ENCODE measurements at places on chromosomes 11 and 22.

DNA sequence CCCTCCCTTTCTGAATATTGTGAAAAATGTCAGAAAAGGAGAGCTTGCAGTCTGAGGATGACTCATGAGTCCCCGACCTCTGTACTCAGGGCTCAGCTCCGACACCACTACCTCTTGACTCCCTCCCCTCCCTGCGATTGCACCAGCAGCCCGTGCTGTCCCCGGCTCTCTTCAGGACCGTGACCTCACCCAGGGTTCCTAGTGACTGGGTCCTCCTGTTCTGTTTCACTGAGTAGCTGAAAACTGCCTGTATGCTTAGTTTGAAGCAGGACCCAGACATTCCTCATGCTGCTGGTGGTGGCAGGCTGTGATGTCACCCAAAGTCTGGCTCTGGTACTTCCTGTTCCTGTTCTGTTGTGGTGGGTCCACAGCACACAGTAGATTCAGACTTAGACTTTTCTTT is 11.7 kb downstream of the PHRF1 start:
- no peak for DNase-seq

GRCh38 chr11:116933961-116934360 is 96.5 kb upstream of the APOA1 start:
- DNase-seq = no peak

DNA sequence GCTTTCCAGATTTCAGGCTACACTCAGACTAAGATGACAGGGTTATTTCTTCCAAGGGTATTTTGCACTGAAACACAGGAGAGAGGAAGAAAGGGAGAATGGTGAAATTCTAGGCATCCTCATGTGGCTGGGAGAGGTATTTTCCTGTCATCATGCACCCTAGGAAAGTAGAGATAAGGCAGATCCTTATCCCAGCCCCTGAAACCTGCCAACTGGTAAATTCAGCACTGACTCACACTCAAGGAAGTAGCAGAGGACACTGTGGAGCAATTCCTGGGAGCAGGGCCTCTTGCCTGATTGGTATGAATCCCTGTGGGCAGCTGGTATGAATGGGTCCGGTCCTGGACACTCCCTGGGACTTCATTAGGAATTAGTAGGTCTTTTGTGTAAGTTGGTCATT is 37.6 kb upstream of the SLC5A1 start:
- DNase-seq = no peak

DNA sequence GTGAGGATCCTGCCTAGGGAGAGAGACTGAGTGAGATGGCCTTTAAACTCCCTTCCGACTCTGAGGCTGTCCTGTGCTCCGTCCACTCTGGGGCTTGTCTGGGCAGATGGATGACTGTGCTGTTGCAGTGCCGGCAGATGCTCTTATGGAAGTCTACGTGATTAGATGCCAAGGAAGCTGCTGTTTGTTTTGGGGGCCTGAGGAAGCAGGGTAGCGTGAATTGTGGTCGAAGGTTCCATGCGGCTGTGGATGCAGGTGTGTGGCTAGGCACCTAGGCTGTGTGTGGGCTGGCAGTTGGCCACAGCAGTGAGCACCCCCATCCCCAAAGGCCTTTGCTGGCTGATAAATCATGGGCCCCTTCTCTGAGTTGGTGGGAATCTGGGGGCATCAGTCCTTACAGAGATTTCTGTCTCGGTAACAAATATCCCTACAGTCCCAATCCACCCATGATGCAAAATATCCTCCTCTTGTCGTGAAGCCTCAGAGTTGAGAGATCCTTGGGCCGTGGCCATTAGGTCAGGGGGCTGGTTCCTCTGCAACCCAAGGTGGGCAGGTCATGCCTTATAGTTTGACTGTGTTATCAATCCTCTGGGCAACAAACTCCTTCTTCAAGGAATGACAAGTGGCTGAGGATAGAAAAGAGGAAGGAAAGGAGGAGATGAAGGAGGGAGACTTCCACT is 31.2 kb downstream of the AMPD3 start:
- no peak for DNase-seq

DNA sequence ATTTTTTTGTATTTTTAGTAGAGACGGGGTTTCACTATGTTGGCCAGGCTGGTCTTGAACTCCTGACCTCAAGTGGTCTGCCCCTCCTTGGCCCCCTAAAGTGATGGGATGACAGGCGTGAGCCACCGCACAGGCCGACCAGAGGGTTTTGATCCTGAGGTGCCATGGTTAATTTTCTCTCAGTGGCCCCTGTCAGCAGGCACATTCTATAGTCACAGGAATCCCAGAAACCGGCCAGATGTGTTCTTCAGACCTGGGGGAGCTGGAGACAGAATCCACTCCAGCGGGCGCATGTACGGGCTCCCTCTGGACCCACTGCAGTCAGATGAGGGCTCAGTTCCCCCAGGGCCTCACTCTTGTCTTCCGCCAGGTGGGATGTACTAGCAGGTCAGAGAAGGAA is 17.0 kb downstream of the IGLL1 start:
- DNase-seq = no peak

- peak; percentile 71 for DNase-seq
Observed at GRCh38 chr22:46052801-46053562, 76.0 kb upstream of the WNT7B start.

GRCh38 chr22:26238596-26238995 is 69.3 kb downstream of the SEZ6L start:
- DNase-seq = no peak

- no peak for DNase-seq
Observed at GRCh38 chr11:102226702-102227490, 90.4 kb upstream of the BIRC3 start.

DNA sequence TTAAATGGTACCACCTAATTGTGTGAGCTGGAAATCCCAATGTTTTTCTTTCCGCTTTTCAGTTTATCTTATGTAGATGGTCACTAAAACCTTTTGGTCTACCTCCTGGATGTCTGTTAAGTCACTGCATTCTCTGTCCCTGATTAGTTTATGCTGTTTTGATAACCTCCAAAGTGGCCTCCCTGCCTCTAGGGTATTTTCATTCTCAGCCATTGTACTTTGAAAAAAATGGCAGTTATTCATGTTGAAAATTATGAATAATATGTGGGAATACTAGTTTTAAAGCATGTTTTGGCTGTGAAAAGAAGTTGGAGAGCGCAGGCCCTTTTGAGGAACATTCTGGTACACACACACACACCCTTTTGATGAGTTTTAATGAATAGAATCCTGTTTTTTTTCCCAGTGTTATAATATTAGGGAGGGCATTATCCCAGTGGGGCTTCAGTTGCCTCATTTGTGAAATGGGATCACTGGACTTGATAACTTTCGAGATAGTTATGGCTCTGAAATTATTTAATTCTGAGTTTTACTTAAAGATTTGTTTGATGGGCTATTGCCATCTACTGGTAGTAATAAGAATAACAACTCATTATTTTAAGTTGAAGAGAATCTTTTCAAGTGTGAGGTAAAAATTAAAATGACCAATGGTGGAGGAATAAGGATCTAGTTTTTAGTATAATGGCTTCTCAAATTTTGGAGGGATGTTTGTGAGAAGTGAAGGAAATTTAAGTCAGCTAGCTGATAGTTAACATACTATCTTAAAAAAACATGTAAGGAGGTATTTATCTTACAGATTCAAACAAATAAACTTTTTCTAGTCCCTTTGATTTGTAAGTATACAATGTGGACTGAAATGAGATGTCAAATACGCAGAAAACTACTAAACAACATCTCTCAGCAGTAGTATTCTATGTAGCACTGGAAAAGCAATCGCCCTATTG is 3.9 kb downstream of the FDX1 start:
- DNase-seq = no peak

DNA sequence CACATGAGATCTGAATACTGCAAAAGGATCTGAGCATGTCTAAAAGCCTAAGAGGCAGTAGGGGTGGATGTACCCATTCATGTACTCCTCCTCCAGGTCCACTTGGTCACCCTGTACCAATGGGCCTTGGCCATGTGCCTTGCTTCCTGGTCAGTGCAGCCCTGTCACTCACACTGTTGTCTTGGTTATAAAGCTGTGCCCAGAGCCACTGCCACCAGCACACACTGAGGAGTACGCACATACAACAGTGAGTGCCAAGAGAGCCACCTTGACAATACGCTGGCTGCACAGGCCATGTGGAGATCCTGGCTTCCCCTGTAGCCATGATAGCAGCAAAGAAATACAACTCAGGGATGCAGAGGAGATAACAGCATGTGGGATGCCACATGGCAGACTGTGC is 96.4 kb upstream of the LDLRAD3 start:
- no peak for DNase-seq

DNA sequence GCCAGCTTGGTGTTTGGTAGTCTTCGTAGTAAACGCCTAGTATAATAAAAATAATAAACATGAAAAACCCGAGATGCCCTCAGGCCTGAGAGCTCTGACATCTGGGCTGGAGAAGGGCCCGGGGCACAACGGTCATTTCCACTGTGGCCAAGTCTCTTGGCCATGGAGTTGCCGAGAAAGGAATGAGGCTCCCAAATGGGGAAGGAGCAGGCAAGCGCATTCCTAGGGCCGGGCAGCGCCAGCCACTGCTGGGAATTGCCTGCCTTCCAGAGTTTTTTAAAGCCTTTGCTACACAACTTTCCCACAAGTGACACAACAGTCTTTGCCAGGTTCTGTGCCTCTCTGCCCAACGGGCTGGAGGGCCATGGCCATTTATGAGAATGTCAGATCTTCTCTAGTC is 103.4 kb downstream of the NAV2 start:
- no peak for DNase-seq

DNA sequence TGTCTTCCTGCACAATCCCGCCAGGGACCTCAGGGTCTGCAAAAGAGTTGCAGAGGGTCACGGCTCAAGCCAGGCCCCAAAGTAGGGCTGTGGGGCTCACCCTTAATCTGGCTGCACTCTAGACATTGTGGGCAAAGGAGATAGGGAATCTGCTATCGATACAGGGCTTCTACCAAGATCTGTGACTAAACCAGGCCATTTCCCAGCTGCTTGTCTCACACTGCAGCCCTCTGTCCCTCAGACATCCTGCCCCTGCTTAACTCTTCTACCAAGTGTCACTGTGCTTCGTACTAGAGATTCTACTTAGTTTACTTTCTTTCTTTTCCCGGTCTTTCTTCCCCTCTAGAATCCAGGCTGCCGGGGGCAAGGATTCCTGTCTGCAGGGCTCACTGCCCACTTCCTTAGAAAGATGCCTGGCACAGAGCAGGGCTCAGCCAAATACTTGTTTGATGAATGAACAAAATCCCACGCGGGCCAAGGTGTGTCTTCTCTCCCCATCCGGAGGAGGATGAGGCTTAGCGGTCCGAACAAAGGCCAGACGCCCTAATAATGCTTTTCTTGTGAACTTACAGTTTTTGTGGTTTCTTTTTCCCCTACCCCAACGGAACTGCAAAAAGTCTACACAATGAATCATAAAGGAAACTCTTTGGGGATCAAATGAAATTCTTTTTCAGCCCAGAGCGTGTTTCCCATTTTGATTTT is 61.3 kb upstream of the ANO1 start:
- DNase-seq = no peak

DNA sequence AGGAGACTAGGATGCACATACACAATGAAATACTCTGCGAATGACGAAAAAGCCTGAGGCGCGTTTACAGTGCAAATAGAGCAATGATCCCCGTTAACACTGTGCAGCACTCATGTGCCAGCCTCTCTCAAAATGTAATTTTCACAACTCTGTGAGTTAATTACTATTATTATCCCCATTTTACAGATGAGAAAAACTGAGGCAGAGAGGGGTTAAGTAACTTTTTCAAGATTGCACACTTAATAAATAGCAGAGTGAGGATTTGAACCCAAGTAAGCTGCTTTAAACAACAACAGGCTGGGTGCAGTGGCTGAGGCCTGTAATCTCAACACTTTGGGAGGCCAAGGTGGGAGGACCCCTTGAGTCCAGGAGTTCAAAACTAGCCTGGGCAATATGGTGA is 21.6 kb upstream of the SYT12 start:
- no peak for DNase-seq

- DNase-seq = no peak
Observed at GRCh38 chr22:36594569-36594968, 65.6 kb upstream of the EIF3D start.

GRCh38 chr22:44975427-44976262 is 34.2 kb downstream of the PHF21B start:
- DNase-seq = peak; percentile 52

DNA sequence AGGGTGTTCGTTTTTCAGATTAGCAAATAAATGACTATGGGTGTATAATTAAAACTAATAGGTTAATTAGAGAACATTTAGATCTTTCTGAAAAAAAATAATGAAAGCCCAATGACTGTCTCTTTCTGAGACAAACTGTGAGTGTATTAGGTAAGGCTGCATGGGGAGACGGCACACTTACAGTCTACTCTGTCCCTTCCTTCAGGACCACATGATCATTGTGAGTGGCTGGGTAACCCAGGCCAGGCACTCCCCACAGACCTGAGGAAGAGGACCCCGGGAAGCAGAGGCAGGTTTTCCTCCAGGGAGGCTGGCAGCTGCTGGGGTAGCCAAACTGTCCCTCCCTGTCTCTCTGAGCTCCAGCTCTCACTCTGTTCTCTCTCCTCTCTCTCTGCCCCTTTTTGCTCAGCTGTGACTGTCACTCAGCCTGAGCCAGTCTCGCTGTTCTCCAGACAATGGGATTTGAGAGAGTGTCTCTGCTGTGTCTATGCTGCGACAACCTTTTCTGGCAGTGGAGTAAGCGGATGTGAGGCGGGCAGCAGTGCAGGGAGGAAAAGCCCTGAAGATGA is 83.1 kb upstream of the NCAM1 start:
- DNase-seq = no peak

DNA sequence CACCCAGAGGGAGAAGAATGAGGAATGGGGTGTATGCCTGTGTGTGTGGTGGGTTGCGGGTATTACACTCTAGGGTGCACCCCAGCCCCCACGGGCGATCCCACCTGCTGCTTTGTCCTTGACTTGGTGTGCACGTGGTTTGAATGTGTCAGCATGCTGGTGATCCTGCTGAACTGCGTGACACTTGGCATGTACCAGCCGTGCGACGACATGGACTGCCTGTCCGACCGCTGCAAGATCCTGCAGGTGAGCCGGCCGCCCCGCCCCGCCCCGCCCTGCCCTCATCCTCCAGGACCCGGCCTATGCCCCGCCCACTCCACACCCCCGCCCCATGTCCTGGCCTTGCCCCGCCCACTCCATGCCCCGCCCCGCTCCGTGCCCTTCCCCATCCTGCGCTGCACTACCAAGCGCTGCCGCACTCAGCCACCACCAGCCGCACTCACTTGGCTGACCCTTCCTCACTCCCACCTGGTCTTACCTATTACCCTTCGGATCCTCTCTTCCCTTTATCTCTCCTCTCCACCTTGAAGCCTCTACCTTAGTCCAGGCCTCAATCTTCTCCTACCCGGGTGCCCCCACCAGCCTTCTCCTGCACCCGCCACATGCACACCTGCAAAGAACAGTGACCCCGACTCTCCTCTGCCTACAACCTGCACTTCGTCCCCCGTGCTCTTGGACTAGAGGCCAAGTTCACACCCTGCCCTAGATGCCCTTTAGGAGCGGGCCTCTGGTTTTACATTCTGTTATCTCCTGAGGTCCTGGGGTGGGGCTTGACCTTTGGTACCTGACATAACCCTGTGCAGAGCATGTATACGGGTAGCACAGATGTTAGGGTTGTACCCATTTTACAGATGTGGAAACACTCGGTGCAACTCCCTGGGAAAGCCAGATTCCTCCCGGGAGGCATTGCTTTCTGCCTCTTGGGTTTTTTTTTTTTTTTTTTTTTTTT is 27.7 kb downstream of the CACNA1I start:
- DNase-seq = no peak

- DNase-seq = no peak
Observed at GRCh38 chr11:85123752-85124231, 503.4 kb downstream of the DLG2 start.

Data from dorsolateral prefrontal cortex (tissue), 122 donors.